ENCODE measurements at places on chromosomes 13 and 19.

DNA sequence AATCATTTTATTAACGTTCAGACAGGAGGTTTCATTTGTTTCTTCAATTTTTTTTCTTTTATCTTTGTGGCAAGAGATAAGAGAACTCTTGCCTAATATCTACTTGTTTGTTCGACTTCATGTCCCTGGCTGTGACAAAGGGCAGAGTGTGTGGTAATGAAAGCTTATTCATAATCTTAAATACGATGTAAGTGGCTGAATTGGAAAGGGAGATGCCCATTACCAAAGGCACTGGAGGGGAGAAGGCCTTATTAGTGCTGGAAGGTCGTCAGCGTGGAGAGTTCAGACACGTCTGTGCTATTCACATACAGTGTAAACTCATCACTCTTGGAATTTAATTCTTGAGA, 54.0 kb downstream of the RFC3 start:
- no peak for DNase-seq

DNA sequence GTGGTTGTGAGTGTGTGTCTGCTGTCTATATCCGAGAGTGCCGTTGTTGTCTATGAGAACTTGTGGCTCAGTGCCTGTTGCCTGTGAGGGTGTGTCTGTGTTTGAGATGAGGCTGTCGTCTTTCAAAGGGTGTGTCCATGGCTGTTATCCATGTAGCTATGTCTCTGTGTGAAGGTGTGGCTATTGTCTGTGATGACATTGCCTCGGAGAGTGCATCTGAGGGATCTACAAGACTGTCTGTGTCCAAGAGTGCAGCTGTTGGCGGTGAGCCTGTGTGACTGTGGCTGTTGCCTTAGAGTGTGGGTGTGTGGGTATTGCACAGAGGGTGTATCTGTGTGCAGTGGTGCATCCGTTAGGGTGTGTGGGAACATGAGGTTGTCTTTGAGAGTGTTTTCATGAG, 4.9 kb downstream of the NUMBL start:
- no peak for DNase-seq

DNA sequence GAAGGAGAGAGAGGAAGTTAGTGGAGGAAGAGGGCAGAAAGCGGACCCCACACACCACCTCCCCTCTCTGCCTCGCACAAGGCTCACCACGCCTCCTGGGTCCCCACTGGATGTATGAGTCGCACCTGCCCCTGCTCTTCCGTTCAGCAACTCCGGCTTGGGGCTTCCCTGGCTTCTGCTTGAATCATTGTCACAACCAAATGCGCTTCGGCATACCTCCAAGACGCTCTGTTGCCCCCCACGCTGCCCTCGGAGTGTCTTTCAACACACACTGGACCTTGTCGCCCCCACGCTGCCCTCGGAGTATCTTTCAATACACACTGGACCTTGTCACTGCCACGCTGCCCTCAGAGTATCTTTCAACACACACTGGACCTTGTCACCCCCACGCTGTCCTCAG, 247.2 kb downstream of the TEX29 start:
- DNase-seq = no peak

- DNase-seq = no peak
Observed at GRCh38 chr13:42617221-42617620, 43.3 kb downstream of the TNFSF11 start.

- no peak for DNase-seq
Observed at GRCh38 chr19:49949742-49950589, 11.0 kb downstream of the SIGLEC11 start.

GRCh38 chr19:52520013-52520412, 7.5 kb upstream of the ZNF808 start:
- no peak for DNase-seq

DNA sequence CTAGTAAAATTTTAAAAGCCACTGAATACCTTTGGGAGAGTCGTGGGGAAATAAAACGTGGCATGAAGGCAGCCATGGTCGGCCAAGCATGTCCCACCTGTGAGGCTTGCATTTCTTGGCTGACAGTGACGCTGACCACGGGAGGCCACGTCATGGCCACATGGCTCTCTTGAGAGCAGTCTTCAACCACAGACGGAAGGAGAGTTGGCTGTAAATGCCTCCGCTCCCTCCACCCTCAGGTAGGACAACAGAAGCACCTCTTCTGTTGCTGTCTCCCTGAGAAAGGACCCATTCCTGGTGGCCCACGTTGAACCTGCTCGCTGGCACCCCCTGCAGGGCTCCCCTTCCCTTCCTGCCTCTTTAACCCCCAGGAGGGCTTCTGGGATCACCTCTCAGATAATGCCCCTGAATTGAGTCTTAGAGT, 10.6 kb upstream of the LRRC25 start:
- DNase-seq = peak; percentile 38

DNA sequence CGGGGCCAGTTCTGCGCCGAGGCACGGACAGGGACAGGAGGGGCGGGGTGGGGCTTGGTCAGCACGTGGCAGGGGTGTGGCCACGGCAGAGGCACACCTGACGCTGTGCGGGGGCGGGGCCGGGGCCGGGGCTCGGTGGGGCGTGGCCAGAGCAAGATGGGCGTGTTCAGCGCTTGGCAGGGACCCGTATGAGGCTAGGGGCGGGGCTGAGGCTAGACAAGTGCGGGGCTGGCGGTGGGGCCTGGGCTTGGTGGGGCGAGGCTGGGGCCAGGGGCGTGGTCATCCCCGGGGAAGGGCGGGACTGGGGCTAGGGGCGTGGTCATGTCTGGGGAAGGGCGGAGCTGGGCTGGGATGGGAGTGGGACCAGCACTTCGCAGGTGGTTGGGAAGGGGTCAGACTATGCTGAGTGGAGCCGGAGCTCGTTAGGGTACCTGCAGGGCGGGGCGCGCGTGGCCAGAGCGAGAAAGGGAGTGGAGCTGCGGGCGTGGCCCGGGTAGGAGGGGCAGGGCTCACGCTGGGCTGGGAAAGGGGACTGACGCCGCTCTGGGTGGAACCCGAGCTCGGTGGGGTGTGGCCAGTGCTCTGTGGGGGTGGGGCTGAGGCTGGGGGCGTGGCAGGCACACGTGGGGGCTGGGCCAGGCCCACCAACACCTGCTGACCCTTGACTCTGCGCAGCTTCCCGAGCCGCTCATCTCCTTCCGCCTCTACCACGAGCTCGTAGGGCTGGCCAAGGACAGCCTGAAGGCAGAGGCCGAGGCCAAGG, 12.8 kb downstream of the POLR2E start:
- peak; percentile 61 for DNase-seq

DNA sequence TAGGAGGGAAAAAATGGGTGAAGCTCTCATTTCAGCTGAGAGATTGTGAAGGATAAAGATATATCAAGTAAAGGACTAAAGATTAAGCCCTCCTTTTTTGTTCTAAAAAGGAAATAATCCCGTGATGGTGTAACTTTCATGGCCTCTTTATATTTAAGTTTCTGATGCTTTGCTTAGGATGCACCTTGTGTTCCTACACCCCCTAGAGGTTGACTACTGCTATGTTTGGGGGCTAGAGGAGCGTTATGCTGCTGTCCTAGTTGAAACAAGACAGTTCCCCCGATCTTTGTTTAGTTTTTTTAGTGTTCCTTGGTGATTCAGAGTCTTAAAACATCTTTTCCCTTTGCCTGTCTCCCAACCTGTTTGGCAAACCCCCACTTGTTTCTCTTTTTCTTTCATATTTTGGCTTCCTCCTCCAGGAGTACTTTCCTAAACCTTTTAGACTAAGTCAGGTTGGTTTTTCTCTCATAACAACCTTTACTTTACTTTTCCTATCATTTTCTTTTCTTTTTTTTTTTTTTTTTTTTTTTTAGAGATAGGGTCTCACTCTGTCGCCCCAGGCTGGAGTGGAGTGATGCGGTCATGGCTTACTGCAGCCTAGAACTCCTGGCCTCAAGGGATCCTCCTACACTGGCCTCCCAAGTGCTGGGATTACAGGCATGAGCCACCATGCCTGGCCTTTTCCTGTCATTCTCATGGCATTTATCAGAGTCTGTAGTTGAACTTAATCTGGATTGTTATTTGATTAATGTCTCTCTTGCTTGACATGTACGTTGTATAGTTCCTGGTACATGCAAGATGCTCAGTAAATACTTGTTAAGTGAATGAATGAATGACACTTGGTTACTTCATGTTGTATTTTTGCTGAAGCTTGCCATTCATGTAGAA, 2.8 kb downstream of the UBA2 start:
- peak; percentile 61 for DNase-seq

DNA sequence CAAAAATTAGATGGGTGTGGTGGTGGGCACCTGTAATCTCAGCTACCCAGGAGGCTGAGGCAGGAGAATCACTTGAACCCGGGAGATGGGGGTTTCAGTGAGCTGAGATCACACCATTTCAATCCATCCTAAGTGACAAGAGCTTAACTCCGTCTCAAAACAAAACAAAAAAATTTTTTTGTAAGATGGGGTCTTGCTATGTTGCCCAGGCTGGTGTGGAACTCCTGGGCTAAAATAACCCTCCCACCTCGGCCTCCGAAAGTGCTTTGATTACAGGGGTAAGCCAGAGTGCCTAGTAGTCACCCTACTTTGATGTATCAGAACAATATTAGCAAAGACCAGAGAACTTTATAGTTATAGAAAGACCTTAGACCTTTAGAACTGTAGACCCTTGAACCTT, 7.9 kb downstream of the SPTBN4 start:
- no peak for DNase-seq

GRCh38 chr13:105778196-105778595, 757.3 kb downstream of the EFNB2 start:
- DNase-seq = peak; percentile 4

DNA sequence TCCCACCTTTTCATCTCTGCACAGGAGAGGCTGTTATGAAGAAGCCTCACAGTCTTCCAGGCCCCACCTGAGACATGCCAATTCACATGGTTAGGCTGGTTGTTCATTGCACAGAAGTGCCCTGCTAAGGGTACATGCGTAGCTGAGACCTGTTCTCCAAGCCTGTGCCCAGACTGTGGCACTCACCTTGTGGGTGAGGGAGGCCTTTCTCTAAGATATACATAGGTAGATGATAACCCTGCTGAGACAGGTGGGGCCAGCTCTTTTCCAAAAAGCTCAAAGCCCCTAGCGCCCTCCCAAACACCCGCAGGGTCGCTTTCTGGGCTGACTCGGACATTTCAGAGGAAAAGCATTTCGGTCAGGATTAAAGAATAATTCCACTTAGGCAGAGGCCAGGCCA, 53.5 kb upstream of the ZNF507 start:
- no peak for DNase-seq

DNA sequence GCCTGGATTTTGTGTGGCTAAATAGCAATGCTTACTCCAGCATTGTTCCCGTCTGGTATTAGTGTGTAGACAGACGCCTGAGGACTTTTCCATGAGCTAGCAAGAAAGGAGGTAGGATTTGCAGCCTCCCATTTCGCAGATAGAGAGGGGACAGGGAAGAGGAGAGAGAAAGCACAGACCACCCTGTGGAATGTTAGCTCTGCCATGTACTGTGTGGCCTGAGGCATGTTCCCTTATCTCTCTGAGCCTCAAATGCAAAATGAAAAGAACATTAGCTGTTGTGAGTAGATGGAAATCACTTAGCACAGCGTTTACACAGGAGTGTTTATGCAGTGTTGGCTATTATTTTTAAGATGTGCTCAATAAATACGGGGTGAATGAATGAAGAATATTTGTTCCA, 45.5 kb downstream of the OLFM4 start:
- no peak for DNase-seq

DNA sequence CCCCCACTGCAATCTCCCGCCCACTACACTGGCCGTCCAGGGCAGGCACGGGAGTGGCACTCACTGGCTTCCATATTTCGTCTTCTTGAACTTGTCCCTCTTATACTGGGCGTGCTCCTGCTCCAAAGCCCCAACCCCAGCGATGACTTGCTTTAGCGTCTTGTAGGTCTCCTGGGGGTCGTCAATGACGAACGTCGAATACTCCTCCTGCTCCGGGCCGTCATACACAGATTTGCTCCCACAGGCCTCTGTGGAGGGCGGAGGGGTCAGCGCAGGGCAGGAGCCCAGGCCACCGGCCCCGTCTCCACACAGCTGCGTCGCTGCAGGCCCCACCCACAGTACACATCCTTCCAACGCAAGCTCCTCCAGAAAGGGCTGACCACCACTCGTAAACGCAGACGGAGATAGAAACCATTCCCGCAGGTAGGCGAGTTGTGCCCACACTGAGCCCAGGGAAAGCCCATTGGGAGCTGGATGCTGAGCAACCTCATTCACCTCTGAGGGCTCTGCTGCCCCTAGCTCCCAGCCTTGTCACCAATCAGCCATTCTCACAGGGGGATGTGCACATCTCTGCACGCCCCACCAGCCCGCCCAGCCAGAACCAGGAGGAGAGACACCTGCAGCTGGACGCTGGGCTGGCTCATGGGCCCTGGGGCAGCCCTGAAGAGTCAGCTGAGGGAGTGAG, 7.9 kb upstream of the C13orf46 start:
- DNase-seq = no peak

DNA sequence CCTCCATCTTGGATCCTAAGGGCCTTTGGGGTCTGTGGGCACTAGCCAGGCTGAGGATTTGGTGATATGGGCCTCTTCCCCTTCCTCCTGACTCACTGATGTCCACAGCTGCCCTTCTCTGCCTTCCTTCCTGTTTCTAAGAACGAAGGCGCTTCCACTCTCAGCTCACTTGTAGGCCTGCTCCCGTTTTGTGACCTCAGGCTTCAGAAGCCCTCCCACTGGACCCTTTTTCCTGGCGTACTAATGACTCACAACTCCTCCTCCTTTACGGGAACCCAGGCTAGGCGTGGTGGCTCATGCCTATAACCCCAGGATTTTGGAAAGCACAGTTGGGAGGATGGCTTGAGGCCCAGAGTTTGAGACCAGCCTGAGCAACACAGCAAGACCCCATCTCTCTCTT, 55.6 kb downstream of the TMED1 start:
- DNase-seq = peak; percentile 75

GRCh38 chr13:110540871-110541525, 20.5 kb downstream of the RAB20 start:
- DNase-seq = no peak

DNA sequence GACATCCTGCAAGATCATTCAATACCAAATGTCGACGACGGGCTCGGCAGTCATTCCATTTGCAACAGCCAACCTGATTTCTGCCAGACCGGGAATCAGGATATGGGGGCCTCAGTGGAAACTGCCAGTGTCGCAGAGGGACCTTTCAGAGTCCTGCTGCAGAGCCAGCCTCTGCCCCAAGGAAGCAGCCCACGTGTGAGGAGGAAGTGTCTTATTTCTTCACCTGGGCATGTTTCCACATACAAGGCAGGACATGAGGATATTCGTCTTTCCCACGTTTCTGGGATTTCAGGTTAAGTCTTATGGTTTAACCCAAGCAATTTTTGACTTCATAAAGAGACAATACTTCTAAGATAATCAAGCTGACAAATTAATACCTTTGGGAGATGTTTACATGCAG, 69.9 kb downstream of the ABCC4 start:
- DNase-seq = no peak

DNA sequence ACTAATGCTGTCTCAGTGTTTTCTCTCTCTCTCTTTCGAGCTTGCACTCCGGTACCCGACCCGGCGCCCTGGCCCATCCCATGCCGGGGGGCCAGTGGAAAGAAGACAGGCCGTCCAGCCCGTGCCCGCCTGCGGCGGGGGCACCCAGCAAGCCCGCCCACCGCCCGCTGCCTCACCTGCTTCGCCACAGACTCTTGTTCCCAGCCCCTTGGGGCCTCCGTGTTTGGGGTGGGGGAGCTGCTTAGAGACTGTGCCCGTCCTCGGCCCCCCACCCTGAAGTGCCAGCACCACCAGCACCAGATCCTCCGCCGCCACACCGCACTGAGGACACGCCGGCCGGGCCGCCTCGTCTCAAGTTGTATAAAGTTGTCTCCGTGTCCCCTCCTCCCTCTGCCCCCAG, 2.4 kb downstream of the LENG9 start:
- DNase-seq = no peak
